Smooth muscle cell of the brain vasculature (primary cell): ENCODE measurements at places on chromosomes 7 and 10.

DNA sequence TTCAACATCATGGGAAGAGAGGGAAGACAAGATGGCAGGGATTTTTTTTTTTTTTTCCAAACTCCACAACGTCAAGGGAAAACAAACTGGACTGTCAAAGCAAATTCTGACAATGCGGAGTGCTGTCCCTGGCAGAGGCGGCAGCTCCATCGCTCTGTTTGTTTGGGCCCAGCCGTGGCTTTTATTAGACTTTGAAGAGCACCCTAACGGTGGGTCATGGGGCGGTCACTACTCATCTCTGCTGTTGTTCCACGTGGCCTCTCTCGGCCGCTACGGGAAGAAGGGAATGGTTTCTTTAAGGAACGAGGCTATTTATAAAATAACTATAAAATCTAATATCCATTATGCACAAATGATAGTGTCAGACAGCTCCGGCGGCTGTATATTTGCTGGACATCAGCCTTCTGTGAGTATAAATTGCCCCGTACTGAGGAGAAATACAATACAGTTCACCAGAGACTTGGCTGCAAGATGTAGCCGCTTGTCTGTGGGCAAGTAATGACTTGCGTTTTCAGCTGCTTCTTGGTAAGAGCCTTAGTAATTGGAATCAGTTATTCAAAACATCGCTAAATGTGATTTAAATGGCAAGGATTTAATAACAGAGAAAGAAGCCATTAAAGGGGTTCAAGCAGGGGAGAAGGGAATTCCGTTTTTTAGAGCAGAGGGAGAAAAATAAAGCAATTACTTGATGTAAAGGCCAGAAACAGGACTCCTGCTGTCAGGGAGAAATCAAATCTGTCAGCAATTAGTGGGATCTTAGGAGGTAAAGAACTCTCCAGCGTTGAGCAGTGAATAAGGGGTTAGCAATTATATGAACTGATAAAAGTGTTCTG is 61.7 kb upstream of the RAB11FIP2 start:
- no peak for DNase-seq

DNA sequence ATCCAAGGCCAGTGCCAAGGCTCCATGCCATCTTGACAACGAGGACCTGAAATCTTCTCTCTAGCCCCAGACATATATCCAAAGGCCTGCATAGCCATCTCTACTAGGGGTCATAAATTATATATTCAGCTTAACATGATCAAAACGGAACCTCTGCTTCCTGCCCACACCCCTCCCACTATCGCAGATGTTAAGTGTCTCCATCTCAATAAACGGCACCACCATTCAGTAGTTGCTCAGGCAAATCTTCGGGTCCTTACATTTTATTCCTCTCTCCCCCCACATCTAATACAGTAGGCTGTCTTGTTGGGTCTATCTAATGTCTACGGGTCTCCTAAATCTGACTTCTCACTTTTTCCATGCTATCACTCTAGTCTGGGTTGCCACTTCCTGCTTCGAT is 201.1 kb upstream of the PLXNA4 start:
- no peak for DNase-seq

DNA sequence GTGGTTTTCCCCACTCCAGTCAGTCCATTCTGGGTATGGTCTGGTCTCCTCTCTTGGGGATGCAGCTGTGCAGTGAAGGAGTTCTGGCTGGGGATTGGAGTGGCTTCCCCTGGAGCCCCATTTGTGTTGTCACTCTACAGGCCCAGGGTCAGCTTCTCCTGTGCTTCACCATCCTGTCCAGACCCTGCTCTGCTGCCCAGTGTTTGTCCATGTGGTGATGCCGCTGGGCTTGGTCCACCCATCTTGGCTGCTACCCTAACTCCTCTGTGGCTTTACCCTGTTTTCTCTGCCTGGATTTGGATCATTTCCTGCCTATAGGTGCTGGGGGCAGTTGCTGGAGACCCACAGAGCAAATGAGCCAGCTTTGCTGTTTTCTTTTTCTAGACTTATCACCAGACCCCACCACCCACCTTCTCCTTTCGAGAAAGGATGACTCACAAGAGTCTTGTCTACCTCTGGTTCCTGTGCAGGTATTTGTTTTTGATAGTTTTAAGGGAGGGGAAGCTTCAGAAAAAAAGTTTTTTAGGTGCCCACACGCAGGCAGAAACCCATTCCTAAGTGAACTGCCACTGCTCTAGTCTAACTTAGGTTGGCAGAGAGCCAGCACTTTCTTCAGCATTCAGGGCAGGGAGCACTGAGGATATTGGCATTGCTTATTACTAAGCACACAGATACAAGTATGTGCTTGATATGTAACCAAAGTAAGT is 8.5 kb downstream of the ZDHHC16 start:
- no peak for DNase-seq

DNA sequence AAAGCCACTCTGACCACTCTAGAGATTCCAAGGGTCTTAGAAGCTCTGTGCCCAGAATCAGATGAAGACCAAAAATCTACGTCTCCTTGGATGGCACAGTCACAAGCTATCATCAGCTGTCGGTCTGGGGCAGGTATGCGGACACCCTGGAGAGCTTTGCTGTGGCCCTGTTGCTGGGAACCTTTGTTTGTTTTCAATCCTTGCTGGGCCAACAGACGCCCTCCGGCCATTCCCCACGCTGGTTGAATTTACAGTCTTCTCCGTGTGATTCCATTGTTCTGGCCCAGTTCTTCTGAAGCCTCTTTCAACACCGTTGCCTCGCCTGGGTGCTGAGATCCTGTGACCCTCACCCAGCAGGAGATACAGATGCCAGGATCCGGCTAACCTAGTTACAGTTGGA is 149.4 kb upstream of the PFKP start:
- no peak for DNase-seq

- no peak for DNase-seq
These were observed 271.2 kb upstream of the IGFBP3 start for GRCh38 chr7:46192271-46192670.

- DNase-seq, result no peak
These were observed 76.9 kb upstream of the PDCD4 start for GRCh38 chr10:110794808-110795207.

GRCh38 chr7:96236198-96237039 is 85.5 kb downstream of the SLC25A13 start:
- peak; percentile 71 for DNase-seq

- DNase-seq, result no peak
These were observed 94.9 kb upstream of the PRSS1 start for GRCh38 chr7:142654398-142654797.

DNA sequence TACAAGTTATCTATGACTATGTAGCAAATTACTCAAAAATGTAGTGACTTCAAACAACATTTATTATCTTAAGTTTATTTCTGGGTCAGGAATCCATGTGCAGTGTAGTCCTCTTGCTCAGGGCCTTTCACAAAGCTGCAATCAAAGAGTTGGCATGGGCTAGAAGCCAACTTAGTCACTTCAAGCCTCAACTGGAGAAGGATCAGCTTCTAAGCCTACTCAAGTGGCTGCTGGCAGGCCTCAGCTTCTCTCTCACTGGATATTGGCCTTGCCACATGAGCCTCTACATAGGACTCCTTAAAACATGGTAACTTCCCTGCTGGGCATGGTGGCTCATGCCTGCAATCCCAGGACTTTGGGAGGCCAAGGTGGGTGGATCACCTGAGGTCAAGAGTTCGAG is 5.0 kb upstream of the NFE2L3 start:
- DNase-seq, result no peak

- DNase-seq, result no peak
These were observed 659.2 kb upstream of the GALNT17 start for GRCh38 chr7:70472601-70473237.

DNA sequence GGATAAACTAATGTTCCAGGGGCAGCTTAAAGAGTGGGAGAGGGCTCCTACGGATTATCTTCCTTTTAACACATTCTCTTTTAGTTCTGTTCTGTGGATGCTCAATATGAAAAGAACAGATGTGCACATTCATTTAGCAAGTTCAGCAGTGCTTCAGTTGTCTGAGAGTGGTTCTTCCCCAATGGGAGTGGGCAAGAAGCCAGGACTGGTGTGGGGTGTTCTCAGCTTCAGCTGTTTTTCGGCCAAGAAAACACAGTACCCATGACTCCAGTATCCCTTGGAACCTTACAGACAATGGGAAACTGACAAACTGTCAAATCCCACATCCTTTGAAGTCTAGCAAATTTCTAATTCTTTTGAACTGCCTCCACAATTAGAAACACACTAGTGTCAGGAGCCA is 71.5 kb upstream of the LRRC17 start:
- peak; percentile 88 for DNase-seq

- DNase-seq, result no peak
These were observed 7.7 kb upstream of the ABCB1 start for GRCh38 chr7:87608431-87608830.

GRCh38 chr7:1758859-1759521 is 88.9 kb downstream of the ELFN1 start:
- DNase-seq, result no peak

DNA sequence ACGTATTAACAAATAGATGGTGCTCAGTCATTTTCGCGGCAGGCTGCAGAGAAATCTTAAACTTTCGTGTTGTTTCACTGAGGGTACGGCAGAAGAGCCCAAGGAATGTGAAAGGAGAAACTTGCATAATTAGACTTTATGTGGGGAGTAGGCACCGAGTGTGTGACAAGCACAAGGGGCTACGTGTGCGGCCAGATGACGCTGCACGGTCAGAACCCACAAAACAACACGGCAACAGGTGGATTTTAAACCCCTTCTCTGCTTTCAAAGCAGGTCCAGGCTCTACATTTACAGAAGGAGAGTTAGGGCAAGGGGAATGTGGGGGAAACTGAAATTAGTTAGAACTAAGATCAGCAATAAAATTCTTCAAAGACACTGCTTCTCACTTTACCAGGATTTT is 392 bp upstream of the UCN3 start:
- DNase-seq, result no peak

DNA sequence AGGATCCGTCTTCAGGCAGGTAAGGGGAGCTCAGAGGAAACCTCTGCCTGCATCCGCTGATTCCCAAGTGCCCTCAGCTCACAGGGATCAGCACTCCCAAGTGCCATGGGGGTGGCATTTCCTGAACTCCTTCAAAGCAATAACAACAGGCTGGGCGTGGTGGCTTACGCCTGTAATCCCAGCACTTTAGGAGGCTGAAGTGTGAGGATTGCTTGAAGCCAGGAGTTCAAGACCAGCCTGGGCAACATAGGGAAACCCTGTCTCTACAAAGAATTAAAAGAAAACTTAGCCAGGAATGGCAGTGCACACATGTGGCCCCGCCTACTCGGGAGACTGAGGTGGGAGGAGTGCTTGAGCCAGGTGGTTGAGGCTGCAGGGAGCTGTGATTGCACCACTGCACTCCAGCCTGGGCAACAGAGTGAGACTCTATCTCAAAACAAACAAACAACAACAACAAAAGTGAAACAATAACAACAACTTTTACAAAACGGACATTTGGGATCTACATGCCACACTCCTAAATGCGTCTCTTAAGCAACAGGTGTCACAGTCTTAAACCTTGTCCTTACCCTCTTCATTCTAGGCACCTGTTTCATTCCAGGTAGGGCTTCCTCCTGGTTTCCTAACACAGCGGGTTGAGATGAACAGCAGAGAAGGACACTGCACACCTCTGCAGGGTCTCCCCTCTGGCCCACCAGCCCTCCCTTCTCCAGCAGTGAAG is 73.8 kb downstream of the PAXIP1 start:
- no peak for DNase-seq

GRCh38 chr7:33050535-33051318 is 11.8 kb downstream of the NT5C3A start:
- no peak for DNase-seq

DNA sequence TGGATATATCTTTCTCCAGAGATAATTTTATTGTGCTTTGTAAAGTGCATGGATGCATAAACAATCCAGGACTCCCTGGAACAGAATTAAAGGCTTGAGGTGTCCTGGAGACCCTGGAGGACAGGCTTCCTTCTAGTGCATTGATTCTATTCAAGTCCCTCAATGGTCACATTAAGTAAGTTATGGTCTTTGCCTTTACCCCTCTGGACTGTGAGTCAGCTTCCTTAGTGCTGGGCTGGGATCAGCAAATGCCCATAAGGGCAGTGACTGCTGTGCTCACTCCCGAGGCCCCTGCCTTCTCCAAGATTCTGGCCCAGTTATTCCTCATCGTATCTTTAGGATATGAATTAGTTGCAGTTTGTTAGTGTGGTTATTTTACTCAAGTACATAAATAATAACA is 178.7 kb upstream of the PRSS58 start:
- no peak for DNase-seq

DNA sequence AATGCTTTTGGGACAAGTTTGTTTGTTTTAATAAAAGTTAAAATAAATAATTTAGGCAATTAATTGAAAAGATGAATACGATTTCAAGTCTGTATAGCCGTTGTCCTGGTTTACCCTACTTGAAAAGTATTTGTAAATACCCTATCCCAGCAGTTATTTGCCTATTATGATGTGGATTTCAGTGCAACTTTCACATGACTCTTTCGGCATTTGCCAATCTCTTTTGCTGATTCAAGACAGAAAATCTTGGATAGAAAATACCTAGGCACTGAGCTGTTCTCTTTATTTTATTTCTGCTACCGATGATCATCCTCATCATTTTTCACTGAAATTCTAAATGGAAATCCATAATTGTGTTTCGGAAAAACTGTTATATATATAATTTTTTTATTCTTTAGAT is 125.9 kb upstream of the FZD8 start:
- no peak for DNase-seq

GRCh38 chr10:62990126-62990525 is 143.0 kb upstream of the NRBF2 start:
- no peak for DNase-seq

DNA sequence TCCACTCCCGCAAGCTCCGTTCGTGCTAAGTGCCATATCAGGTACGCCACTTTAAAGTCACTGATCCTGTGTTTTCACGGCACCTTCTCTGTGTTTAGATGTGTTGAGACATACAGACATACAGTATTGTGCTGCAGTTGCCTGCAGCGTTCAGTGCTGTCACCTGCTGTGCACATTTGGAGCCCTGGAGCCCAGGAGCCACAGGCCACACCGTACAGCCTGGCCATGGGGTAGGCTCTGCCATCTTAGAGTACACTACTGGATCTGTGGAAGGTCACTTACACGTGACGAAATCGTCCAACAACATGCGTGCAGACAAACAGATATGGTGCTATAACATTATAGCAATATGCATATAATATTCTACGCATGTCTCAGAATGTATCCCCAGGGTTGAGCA is 111.3 kb downstream of the ELFN1 start:
- DNase-seq, result no peak
